Fibroblast of skin of left quadriceps (primary cell): ENCODE measurements at places on chromosomes 5 and 9.

- DNase-seq, result peak; percentile 79
Measured at GRCh38 chr5:91151947-91152346, 231.2 kb downstream of the ARRDC3 start.

- no peak for DNase-seq
Measured at GRCh38 chr5:163385271-163385670, 52.1 kb upstream of the CCNG1 start.

GRCh38 chr5:139806726-139807646 lies 11.4 kb downstream of the PSD2 start:
- no peak for DNase-seq

DNA sequence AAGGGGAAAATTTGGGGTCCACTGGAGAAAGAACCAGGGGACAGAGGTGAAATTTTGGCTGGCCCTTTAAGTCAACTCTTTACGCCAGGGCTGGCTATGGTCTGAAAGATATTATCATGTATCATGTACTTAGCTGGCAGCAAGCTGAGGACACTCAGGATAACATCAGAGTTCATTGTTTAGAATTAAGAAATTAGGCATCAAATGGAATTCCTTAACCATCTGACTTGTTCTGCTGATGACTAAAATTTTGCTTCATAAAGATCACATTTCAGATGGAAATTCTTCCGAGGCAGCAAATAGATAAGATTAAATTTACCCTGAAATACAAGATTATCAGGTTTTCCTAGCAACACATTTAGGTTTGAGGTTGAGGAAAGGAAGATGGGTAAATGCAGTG lies 269.4 kb upstream of the KLF9 start:
- DNase-seq, result no peak
